OCI-LY7 (cell line): ENCODE measurements at places on chromosomes 6 and 20.

GRCh38 chr6:114151064-114151690, 180.2 kb upstream of the HDAC2 start:
- DNase-seq: no peak

- no peak for DNase-seq
Measured at GRCh38 chr20:61730631-61731362, 334.9 kb downstream of the TAF4 start.

GRCh38 chr6:33443025-33443424, 11.4 kb upstream of the ZBTB9 start:
- no peak for DNase-seq

GRCh38 chr20:34515484-34516246, 557 bp upstream of the DYNLRB1 start:
- DNase-seq: peak; percentile 85

GRCh38 chr20:38353316-38353715, 7.0 kb downstream of the LBP start:
- peak; percentile 13 for DNase-seq

GRCh38 chr20:16245879-16246278, 327.4 kb downstream of the KIF16B start:
- DNase-seq: no peak

DNA sequence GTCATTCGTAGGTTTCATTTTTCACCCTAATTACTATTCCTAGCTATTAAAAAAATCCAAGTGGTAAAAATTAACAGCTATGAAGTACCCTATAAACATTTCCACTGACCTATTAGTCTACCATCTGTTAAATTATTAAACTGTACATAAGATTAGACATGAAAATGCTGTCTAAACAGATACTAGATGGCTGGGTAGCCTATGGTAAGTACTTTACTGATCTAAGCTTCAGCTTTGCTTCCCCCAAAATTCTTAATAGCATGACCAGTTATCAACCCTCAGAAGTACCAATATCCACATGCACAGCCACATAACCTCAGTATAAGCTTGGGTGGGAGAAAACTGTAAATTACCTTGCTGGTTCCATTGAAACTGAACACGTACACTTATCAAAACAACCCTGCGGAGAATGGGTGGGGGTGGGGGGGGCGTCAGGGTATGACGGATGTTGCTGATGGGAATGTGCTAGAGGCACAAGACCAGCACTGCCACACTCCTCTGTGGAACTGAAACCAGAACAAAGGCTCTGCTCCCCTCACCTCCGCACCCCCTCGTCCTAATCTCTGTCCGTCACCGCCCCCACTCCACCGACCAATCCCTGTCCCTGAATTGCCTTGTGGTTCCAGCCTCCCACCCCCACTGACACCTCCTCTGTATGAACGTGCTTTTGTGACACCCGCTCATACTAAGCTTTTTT, 45.3 kb downstream of the B4GALT5 start:
- peak; percentile 74 for DNase-seq
